PC-9 (cell line): ENCODE measurements at places on chromosomes 3 and 15. TPM values are rescaled to one million over a fixed set of nuclear protein-coding genes. Genes with fewer than 3 reads are reported as not detected.

PPP1R14D gene
- 0.55 and 0.65 TPM in 2 replicates for total RNA-seq

MUSTN1 gene
- total RNA-seq: 1.8 TPM in 1 of 2 replicates, not detected in the other

PLSCR5 gene
- not detected in 2 replicates for total RNA-seq

LRTM1 gene
- not detected in 2 replicates for total RNA-seq

C2CD4A gene
- total RNA-seq: 0.09 TPM in 1 of 2 replicates, not detected in the other

ZNF774 gene
- total RNA-seq: 6.2 and 6.3 TPM in 2 replicates

DENND6A gene
- 23.6 and 28.2 TPM in 2 replicates for total RNA-seq

SQOR gene
- total RNA-seq: 40.9 and 42.2 TPM in 2 replicates

XYLB gene
- total RNA-seq: 2.4 and 4.2 TPM in 2 replicates

RAD54L2 gene
- total RNA-seq: 19.2 and 22.6 TPM in 2 replicates

GPR62 gene
- total RNA-seq: not detected in 2 replicates

DCLK3 gene
- not detected in 2 replicates for total RNA-seq

DNA sequence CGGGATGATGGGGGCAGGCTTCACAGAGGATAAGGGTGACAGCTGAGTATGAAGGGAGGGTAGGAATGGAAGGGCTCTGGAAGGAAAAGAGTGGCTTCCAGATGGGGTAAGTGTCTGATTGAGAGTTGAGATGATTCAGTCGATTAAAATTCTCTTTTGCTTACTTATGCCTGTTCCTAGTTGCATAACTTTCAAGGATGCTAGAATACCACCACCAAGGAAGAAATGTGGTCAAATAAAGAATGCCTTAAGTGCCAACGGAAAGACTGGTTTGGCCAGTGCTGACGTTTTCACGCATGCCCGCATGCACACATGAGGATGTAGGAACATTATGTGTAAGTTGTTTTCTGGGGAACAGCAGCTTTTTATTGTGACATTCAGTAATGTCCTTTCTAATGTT lies 263.4 kb upstream of the WNT5A start:
- DNase-seq: peak; percentile 97

DNA sequence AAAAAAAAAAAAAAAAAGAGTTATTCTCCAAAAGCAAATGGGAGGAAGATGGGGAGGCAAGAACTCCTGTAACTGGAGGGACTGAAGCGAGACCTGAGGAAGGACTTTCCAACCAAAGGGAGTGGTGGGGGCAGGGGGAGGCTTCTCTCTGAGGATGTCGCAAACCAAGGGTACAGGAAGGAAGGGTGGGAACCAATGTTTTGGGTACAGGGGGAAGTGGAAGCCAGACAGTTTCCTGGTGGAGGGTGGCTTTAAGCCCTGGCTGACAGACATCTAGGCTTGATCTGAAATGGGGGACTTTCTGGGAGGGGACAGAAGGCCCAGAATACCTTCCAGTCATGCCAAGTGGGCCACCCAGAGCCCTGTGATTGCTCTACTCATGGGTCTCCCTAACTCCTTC lies 27.0 kb downstream of the VIPR1 start:
- DNase-seq: no peak

DNA sequence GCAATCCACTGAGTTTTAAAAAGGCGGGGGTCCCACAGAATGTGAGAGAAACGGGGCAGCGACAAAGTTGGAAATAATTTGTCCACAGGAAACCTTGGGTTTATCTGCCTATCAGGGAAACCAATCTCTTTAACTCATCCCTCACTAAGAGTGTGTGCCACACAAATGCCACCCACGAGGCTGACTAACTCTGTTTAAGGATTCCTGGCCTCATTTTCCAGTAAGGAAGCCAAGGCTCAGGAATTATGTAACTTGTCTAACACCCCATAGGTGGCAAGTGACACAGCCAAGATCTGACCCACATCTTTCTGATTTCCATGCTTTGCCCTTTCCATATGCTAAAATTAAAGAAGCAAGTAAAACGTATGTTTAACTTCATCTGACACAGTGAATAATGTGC lies 263.2 kb downstream of the CNTN3 start:
- no peak for DNase-seq

DNA sequence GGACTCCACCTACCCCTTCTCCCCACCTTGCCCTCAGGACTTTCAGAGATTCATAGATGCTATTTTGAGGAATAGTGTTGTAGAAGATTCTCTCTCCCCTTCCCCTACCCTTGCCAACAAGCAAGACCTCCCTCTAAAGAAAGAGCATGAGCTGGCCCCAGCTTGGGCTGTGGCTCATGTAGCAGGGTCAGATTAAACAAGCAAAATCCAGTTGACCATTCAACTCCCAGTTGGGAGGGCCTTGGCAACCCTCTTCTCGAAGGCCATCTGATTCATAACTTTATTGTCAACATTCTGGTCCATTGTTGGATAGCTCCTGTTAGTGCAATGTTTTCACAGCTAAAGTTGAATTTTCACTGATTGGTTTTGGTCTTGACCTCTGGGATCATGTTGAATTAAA lies 41.1 kb downstream of the TNFAIP8L3 start:
- no peak for DNase-seq

GRCh38 chr15:70556779-70557178 lies 206.6 kb downstream of the UACA start:
- DNase-seq: no peak

DNA sequence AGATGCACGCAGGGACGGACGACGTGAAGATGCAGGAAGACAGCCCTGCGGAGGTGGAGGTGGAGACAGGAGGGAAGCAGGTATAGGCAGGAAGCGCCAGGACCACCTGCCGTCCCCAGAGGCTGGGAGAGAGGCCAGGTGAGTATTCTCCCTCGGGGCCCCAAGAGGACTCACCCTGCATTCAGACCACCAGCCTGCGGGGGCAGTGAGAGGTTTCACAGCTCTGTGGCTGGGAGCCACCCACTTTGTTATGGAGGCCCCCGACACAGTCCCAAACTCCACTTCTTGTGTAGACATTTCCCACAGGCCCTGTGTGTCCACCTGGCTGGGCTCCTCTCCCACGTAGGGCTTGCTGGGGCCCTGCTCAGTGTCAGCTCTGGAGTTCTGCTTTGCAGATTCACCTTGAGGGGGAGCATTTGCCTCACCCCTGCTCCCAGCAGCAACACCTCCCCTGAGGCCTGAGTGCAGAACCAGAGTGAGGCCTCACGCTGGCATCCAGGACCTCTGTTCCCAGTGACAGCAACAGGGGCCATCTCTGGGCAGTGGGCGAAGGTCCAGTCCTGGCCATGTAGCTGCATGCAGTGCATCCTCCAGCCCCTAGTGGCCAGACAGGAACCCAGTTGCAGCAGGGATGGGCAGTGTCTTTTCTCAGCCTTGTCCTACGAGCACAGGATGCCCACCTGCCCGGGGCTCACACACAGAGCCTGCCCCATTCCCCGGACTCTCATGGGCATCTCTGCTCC lies 119.4 kb upstream of the IQSEC1 start:
- no peak for DNase-seq

DNA sequence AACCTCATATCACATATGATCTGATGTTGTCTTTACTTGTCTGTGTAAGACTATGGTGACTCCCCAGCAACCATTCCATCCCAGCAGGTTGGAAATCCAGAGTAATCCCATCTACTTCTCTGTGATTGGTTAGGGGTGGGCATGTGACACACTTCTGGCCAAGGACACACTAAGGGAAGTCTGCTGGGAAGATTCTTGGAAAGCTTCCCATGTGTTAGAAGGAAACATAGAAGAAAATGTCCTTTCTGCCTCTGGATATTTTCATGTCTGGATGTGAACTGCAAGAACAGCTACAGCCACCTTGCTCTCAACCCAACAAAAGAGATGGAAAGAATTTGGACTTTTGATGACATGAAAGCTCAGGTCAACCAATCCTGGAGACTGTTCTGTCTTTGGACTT lies 2.6 kb upstream of the UBE2Q2 start:
- no peak for DNase-seq

GRCh38 chr3:172546105-172546504 lies 22.9 kb upstream of the TNFSF10 start:
- peak; percentile 34 for DNase-seq

GRCh38 chr3:188194332-188194731 lies 40.4 kb downstream of the LPP start:
- DNase-seq: no peak

DNA sequence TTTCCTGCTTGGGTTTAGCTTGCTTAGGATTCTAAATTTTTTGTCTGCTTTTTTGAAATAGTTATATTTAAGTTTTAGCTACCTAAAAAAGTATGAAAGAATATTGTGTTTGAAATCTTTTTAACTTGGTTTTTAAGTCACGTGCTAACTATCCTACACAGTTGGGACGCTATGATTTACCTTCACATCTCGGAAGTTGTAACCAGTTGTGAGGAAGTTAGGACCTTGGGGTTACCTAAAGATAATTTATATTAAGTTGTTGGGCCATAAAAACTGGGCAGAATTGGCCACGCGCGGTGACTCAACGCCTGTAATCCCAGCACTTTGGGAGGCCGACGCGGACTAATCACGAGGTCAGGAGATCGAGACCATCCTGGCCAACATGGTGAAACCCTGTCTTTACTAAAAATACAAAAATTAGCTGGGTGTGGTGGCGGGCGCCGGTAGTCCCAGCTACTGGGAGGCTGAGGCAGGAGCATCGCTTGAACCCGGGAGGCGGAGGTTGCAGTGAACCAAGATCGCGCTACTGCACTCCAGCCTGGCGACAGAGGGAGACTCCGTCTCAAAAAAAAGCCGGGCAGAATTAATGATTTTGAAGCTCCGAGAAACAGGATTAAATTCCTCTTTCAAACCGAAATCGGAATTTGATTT lies 1.0 kb downstream of the ZFAND6 start:
- peak; percentile 41 for DNase-seq

DNA sequence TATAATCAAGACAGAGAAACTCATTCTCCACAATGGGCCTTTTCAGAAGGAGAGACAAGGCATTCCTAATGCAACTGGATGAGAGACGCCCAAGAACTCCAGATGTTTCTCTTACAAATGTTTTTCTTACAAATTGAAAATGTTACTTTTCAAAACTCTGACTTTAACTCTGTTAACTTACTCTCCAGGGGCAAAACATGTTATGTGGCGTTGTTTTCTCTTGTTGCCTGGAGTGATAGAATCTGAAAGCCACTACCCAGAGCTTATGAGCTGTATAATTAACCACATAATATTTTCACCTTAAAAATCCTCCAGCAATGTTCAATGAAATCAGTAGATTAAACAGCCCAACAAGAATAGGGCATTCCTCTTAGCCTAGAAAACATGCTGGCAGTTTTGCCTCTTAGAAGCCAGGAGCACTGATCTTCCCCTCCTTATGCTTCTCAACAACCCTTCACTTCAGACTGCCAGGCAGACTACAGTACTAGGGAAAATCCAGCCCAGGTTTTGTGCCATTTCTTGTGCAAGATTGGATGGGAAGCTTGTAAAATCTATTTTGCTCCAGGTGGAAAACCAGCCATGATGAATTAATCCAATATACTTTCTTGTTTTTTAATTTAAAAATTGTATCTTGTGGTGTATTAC lies 186.7 kb upstream of the GADL1 start:
- DNase-seq: no peak

- DNase-seq: no peak
Observed at GRCh38 chr3:177817751-177818150, 620.5 kb upstream of the TBL1XR1 start.

DNA sequence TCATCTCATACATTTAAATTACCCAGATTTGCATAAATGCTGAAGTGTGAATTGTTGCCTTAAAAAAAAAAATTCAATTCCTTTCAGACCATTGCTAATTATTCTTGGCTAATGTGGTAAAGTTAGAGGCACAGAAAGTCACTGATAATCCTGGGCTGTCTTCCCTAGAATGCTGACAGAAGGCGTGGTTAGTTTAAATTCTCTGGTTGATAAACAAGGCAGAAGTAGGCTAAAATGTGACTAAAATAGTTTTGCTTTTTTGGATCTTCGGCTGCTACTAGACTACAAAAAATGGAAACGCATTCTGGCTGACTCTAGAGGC lies 193.7 kb downstream of the OTOL1 start:
- no peak for DNase-seq

DNA sequence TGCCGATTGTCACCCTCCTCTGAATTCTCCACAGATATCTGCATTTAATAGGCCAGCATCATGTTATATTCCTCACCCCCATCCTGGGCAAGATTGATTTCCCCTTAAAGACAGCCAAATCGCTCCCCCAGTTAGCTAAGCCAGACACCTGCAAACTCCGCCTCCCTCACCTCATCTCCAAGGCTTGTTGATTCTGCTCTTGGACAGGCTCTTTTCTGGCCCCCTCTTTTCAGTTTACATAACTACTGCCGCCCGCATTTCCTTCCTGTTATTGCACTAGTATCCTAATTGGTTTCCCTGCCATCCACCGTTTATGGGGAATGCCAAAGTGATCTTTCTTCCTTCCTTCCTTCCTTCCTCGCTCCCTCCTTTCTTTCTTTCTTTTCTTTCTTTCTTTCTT lies 214.7 kb upstream of the MRPL3 start:
- DNase-seq: no peak

- DNase-seq: no peak
Observed at GRCh38 chr15:69685512-69686452, 233.2 kb downstream of the RPLP1 start.

DNA sequence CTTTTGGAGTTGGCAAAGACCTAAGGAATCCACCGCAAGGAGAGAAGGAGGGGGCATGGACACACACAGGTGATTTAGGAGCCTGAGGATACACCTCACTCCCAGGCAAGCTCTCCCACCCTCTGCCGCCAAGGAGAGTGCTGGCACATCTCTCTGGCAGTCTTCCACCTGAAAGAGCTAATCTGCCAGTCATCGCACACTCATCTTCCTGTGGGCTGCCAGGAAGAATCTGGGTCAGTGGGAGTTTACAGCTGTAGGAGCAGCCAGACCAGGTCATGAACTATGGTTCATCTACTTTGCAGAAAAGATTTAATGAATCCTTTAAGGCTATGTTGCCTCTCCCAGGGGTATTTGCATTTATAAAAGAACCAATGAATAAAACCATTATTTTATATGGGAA lies 170.6 kb upstream of the TSC22D2 start:
- DNase-seq: peak; percentile 75

- DNase-seq: no peak
Observed at GRCh38 chr15:36029606-36030210, 483.7 kb upstream of the DPH6 start.

DNA sequence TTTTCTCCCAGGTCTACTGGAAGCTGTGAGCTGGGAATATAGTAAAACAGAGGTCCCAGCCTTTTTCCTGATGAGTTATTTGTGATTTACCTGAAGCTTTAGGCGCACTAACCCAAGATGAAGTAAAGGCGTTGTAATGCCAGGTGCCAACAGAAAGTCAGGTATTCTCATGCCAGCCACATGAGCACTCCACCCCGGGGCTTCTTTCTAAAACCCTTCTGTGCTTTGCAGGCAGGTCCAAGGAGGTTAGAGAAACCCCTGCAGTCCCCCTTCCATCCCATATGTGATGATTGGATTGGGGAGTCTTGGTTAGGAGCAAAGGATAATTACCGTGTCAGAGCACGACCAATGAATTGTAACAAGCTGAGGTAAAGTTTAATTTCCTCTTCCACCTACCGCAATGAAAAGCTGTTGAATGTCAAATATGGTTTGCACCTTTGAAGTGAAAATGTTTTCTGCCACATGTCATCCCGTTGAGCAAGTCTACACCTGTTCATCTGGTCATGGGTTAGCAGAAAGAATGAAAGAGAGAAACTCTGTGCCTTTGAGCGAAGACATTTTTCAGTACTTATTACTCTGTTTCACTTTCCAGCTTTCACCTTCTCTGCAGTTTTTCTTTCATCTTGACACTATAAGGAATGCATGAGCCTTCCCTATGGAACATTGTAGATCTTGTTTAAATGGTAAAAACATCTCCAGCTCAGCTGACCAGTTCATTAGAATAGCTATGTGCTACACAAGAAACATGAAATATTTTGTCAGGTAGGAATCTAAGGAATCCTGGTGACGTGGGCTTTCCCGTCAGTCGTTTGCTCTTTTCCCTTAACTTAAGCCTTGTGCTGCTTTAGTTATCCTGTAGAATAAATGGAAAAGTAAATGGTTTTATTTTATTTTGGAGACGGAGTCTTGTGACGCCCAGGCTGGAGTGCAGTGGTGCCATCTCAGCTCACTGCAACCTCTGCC lies 204.6 kb upstream of the IL12A start:
- no peak for DNase-seq
